GM12865 (cell line): ENCODE measurements at places on chromosomes 4 and X.

DNA sequence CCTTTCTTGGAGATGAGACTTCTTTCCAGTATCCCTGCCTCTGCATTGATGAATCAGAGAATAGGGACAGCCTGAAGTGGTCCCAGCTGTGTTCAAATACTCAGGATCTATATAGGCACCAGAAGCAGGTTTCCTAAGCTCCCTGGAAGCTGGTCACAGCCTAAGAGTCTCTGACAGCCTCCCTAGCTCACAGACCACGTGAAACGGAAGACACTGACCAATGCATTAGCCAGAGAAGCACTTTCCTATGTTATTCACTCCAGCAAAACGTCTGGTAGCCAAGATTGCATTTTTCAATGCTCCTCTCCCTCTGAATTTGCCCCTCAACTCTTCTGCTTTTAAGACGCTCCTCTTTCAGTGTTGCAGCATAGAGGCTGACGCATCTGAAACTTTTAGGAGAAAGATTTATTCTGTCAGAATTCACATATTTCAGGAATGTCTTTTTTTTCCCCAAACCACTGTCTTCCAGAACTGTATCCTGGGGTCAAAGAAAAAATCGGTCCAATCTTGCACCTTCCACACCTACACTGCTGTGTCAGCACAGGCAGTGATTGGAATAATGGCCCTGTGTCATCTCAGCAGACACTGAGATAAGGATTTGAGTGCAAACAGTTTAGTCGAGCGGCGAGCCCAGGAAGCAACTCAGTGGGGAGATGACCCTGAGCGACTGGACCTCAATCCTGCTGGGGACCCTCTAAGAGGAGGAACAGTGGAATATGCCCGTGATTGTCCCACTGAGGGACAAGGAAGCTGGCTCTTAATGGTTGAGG, 109.4 kb downstream of the SMIM20 start:
- no peak for DNase-seq

- DNase-seq: no peak
Observed at GRCh38 chr4:119317990-119318389, 3.9 kb downstream of the FABP2 start.

- no peak for DNase-seq
Observed at GRCh38 chr4:73998040-73999011, at the start of gene CXCL5. CXCL5 (minus strand) TSS chr4:73998677; CDS start chr4:73998581, 96 bp downstream.

GRCh38 chr4:107780665-107781064, 44.1 kb upstream of the SGMS2 start:
- peak; percentile 18 for DNase-seq

DNA sequence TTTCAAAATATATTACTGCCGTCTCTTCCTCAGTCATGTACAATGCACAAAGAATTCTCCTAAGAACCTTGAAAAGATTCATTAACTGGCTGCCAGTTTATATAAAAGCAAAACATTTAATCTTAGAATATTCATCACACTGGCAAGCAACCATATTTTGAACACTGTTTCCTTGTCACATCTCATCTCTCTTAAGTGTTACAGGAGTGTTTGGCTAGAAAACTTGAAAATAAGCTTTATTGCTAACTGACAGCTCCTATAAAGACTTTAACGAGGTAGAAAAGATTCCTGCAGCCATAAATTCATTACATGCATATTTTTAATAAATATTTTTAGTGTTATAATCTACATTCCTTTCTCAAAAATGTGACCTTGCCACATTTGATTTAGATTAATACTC, 149.6 kb downstream of the AFAP1 start:
- DNase-seq: no peak

GRCh38 chr4:26034849-26035248, 120.8 kb downstream of the SMIM20 start:
- peak; percentile 29 for DNase-seq

DNA sequence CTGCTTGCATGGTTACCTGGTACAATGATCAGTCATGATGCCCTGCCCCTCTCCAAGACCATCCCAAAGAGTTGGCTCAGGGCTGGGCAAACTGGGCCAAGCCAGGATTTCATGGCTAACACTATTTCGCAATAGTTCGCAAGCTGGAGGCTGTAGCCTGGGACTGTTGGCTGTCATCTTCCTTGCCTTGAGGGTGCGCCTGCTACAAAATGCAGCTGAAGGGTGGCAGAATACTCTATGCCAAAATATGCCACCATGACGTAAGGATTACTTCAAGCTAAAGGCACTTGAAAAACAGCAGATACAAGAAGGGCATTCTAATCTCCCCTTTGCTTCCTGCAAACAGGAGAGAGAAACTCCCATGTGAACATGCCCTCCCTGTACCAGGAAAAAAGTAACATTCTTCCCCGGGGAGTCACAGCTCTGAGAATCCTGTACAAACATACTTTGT, 21.0 kb downstream of the SAT1 start:
- no peak for DNase-seq

DNA sequence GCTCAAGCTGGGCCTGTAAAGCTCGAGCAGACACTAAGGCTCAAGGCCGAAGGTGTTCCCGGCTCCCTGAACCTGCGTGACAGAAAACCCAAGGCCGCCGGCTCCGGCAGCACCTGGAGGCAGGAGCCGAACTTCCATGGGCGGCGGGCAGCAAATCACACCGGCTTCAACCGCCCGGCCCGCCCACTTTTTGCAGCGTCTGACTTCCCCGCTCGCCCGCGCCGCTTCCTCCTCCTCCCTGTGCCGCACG, 940 bp upstream of the NSD2 start:
- DNase-seq: peak; percentile 92

DNA sequence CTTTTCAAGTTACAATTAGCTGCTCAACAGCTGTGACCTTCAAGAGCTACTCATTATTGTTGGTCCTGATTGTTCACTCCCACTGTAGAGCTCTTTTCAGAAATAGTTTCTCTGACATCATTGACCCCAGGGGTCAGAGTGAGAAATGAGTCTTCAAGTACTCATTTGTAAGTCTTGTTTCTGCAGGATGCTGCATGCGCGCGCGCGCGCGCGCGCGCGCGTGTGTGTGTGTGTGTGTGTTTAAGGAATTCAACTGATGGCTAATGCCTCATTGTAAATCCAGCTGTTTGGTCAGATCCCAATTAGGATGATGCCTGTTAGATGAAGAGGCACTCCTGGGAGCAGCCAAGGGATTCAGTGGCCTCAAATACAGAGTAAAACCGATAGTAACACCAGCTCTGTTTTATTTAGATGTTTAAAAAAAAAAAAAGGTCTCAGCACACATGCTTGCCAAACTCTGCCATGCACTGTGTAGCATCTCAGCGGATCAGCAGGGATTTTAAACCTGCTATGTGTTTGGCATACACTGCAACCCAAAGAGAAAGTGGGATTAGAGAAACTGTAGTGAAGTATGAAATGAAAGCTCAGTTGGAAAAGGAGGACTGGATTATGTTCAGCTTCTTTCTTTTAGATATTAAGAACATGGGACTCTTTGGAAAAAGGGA, 332.3 kb downstream of the ADGRL3 start:
- DNase-seq: no peak

DNA sequence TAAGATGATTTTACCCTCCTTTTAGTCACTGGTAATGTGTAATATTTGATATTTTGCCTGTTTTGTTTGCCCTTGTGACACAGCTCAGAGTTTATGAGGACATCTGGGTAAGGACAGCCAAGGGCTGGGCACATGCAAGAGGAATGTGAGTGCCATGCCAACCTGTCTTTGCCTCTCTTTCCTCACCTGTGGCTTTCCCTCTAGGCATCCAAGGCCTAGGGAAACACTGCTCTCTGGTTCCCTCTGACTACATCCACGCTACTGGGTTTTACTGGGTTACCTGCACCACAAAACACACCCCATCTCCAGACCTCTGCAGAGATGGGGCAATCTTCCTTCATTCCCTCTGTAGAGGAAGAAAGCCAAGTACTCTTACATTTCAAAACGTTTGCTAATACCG, 7.7 kb downstream of the HPGDS start:
- no peak for DNase-seq

DNA sequence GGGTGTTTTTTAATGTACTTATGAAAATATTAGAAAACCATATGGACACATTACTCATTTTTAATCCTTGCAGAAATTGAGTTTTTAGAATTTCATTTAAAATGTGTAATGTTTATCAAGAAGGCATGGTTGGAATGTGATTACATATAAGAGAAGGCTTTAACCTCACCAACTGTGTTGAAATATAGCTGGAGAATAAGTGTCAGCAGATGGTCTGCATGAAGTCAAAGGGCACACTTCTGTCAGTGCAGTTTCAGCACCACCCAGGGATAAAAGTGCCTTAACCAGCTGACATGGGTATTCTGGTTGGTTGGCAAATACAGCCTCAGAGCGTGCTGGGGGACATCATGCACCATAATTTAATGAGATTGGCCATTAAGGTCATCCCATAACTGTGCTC, 21.2 kb upstream of the ANTXR2 start:
- DNase-seq: no peak

DNA sequence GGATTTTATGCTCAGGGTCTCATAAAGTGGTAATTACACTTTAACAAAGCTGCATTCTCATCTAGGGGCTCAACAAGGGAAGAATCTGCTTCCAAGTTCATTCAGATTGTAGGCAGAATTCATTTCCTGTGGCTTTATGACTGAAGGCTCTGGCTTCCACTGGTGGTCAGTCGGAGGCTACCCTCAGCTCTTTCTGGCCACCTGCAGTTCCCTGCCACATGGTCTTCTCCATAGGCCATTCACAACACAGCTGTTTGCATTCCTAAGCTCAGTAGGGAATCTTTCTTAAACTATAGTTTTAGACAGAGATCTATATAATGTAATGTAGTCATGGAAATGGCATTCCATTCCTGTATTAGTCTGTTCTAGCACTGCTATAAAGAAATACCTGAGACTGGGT, 973.0 kb upstream of the SLIT2 start:
- no peak for DNase-seq

DNA sequence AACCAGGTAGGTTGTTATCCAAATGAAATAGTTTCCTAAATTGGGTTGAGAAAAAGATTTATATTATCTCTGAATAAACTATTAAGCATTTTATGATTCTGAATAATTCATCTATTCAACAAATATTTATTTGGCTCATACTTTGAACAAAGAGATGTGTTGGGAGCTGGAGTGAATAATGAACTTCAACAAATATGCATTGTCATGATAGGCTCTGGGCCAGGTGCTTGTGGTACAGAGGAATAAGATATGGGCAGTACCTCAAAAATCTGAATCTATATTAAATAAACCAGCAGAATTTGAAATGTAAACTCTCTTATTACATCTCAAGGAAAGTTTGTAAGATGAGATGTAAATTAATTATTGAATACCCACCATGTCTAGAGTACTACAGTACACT, 75.7 kb upstream of the DCLK2 start:
- DNase-seq: no peak

DNA sequence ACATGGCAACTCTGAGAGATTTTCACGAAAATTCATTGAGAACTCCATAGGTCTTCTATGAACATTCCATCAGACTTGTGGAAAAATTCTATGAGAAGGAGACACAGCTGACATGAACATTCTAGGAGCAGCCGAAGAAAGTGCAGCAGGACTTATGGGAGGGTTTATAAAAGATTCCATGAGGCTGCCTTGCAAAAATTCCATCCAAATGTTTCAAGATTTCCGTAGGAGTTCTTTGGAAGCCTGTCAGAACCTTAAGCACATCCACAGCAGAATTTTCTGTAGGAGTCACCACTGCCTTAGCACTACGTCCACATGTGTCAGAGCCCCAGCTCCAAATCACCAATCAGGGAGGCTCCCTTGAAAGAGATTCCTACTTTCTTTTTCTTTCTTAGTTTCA, 67.0 kb upstream of the MSX1 start:
- DNase-seq: no peak

- DNase-seq: no peak
Observed at GRCh38 chr4:88159229-88159725, 838 bp upstream of the ABCG2 start.

- DNase-seq: no peak
Observed at GRCh38 chr4:81447566-81448229, 24.0 kb downstream of the RASGEF1B start.

- DNase-seq: peak; percentile 19
Observed at GRCh38 chr4:104901438-104901837, 245.2 kb upstream of the TET2 start.

- DNase-seq: no peak
Observed at GRCh38 chrX:154738011-154738738, 12.7 kb downstream of the GAB3 start.

- no peak for DNase-seq
Observed at GRCh38 chrX:24672701-24673190, 21.0 kb upstream of the POLA1 start.
